ENCODE measurements at places on chromosomes 6 and 20.

GRCh38 chr6:163319609-163320366 lies 94.7 kb upstream of the QKI start:
- DNase-seq = no peak

GRCh38 chr6:16725145-16725864 lies 36.0 kb downstream of the ATXN1 start:
- DNase-seq = no peak

DNA sequence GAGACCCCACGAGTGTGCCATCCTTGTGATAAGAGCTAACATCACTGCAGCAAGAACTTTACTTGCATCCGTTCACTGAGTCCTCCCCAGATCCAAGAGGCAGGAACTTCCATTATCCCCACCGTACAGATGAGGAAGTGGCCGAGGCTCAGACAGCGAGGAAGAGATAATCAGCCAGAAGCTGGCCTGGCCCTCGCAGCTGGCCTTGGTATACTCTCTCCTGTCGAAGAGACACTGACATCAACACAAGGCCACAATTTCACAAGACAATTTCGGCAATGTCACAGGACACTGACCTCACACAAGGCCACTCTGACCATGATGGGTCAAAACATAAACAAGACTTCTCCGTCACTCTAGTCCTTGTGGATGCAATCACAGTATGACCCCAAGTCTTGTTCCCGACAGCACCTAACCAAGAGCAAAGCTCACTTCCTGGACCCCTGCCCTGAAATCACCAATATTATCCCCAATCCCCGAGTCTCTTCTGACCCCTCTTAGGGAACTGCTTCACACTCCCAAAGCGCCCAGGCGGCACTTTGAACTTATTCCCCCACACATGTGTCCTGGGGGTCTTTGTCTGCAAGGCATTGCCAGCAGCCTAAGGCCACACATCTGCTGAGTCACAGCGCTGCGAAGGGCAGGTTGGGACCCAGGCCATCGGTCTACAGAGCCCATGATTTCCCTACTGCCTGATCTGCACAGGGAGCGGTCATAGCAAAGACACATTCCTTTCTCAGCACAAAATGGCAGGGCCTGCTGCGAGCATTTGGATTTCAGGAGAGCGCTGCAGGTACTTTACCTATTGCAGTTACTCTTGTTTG lies 14.8 kb upstream of the VAPB start:
- no peak for DNase-seq

DNA sequence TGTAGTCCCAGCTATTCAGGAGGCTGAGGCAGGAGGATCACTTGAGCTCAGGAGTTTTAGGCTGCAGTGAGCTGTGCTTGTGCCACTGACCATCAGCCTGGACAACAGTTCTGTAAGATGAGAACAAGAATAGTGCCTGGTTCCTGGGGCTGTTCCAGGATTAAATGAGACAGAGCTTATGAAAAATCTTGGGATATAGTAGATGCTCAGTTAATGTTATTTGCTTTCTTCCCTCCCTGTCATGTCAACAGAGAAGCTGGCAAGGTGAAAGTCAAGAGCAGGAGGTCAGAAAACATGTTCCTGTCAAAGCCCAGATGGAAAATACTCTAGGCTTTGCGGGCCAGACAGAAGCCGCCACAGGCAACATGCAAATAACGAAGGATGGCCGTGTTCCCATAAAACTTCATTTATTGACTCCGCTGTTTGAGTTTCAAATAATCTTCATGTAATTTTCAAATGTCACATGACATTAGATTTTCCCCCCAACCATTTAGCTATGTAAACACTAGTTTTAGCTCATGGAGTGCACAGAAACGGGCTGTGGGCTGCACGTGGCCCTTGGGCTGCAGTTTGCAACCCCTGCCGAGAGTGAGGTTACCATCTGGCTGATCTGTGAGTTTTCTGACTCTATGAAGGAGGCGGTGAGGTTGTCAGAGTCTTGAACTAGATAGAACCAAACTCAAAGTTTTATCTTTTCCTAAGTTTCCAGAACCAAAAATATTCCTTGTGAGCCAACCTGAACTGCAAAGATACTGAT lies 63.4 kb upstream of the PMEPA1 start:
- no peak for DNase-seq

- DNase-seq = no peak
Observed at GRCh38 chr6:145008715-145009114, 723.6 kb downstream of the UTRN start.

- DNase-seq = no peak
Observed at GRCh38 chr6:166612471-166612881, 14.6 kb downstream of the RPS6KA2 start.

GRCh38 chr6:167093922-167094432 lies 28.9 kb upstream of the CCR6 start:
- no peak for DNase-seq

- DNase-seq = no peak
Observed at GRCh38 chr6:28943557-28944411, 20.0 kb upstream of the TRIM27 start.

All from stimulated activated CD4-positive, alpha-beta T cell treated with anti-CD3 and anti-CD28 coated beads, TNF-alpha, amount 100 ng/mL, for 48 hours (primary cell).